ENCODE measurements at places on chromosomes 13 and 19.
A peak's percentile ranks its signal among the peaks of the same experiment; 100 is the strongest.

GRCh38 chr13:32141462-32141861, 109.9 kb downstream of the FRY start:
- no peak for DNase-seq

DNA sequence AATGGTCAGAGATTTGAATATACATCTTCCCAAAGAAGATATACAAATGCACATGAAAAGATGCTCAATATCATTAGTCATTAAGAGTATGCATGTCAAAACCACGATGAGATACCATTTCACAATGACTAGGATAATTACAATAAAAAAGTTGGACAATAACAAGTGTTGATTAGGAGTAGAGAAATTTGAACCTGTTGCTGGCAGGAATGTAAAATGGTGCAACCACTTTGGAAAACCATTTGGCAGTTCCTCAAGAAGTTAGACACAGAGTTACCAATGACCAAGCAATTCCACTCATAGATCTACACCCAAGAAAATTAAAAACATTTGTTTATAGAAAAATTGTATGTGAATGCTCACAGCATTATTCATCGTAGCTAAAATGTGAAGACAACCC, 33.2 kb upstream of the STARD13 start:
- DNase-seq = no peak

- DNase-seq = no peak
Measured at GRCh38 chr13:60583196-60583888, 186.3 kb downstream of the TDRD3 start.

- DNase-seq = no peak
Measured at GRCh38 chr13:45878966-45879365, 27.4 kb upstream of the SIAH3 start.

DNA sequence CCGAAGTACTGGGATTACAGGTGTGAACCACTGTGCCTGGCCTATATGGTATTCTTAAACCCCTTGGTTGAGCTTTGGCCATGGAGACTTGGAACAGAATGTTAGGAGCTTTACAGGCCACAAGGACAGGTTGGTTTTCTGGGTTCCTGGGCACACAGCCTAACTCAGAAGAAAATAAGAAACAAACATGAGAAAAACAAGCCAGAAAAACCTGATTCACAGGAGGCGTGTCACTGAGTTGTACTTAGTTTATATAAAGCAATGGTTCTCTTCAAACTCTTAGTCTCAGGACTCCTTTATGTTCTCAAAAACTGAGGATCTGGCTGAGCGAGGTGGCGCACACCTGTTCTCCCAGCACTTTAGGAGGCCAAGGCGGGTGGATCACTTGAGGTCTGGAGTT, 125.1 kb upstream of the SPATA13 start:
- no peak for DNase-seq

GRCh38 chr19:5955636-5955935, 22.4 kb downstream of the RANBP3 start:
- DNase-seq = no peak

DNA sequence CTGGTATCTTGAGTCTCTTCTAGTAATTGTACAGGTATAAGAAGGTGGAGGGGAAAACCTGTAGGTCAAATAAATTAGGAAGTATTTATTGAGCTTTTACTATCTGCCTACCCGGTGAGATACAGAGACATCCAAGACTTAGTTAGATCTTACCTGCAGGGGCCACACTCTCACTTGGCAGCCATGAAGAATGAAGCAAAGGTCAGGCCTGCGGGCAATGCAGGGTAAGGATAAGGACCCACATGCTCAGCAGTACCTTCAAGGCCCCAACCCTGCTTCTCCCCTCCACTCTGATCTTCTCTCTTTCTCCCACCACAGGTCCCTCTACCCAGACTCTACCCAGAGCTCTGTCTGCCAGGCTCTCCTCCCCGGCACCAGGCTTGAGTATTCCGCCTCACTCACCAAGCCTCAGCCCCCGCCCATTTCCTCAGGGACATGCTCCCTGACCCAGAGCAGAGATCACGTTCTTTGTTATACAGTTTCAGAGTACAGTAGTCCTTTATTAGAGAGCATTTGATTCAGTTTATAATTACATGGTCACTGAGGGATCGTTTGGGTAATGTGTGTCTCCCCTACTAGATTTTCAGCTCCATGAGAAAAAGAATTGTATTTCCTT, 18.9 kb upstream of the CLDN10 start:
- DNase-seq = no peak

GRCh38 chr13:97512732-97513131, 78.8 kb downstream of the RAP2A start:
- DNase-seq = no peak

DNA sequence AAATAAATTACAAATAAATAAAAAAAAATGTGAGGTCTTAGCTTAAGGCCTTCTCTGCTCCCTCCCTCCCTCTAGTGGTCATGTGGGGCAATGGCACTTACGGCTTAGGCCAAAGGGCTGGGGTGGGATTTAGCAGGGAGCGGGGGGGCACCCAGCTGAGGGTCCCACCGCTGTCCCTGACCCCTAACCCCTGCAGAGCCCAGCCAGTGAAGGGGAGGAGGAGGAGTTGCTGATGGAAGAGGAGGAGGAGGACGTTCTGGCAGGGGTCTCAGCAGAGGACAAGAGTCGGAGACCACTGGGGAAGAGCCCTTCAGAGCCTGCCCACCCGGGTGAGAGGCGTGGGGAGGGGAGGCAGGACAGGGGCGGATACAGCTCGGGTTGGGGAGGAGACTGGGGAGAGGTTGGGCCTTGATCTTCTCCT, 9.3 kb downstream of the MPND start:
- DNase-seq = peak; percentile 77

- DNase-seq = no peak
Measured at GRCh38 chr19:47275791-47276461, 1.2 kb downstream of the INAFM1 start.

GRCh38 chr13:28489524-28489931, 5.4 kb downstream of the FLT1 start:
- DNase-seq = no peak

Data from activated CD8-positive, alpha-beta T cell treated with anti-CD3 and anti-CD28 coated beads, Interleukin-2, amount 10 ng/mL, durations not matched to agents 7 days and 5 days (primary cell).